T47D (cell line): ENCODE measurements at places on chromosomes 1 and 21.

- no peak for DNase-seq
Measured at GRCh38 chr1:53025034-53025768, 36.8 kb upstream of the PODN start.

- no peak for DNase-seq
Measured at GRCh38 chr21:46560568-46561444, 44.1 kb downstream of the S100B start.

- DNase-seq = no peak
Measured at GRCh38 chr21:34513129-34513675, 1.2 kb upstream of the KCNE1 start.

- DNase-seq = no peak
Measured at GRCh38 chr1:47547753-47548573, 110.1 kb downstream of the FOXD2 start.

DNA sequence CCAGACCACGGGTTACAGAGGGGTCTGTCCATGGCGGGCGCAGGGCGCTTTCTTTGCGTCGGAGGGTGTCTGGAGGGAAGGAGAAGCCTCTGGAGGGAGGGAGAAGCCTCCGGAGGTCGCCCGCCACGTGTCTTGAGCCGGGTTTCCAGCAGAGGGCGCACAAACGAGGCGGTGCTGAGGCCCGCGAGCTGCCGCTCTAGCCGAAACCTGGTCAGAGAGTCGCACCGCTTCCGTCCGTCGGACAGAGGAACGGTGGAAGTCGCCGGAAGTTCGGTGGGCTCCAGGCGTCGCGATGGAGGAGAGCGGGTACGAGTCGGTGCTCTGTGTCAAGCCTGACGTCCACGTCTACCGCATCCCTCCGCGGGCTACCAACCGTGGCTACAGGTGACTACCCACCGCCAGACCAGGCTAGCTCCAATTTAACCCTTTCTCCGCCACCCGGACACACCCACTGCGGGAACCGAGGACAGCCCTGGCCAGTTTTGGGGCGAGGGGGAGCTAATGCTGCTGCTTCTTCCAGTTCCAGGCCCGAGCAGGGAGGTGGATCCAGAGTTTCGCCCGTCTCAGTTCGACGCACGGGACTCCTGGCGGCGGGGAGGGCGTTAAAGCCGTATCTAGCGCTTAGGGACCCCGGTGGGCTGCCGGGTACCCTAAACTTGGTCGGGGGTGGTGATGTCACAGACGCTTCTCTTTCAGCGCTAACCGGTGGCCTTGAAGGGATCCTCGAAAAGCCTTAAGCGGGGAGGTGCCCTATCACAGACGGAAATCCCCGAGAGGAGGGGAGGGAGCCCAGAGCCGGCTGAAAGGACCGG, at the start of gene NECAP2:
NECAP2 (plus strand) TSS at position 255 of the 812 bp plus-strand sequence; CDS start at position 293, 38 bp downstream.
- DNase-seq = peak; percentile 69

GRCh38 chr1:95208876-95209275, 25.1 kb upstream of the RWDD3 start:
- no peak for DNase-seq

- DNase-seq = peak; percentile 13
Measured at GRCh38 chr1:116330342-116330652, 42.7 kb upstream of the ATP1A1 start.

- DNase-seq = no peak
Measured at GRCh38 chr1:33379631-33380354, 51.1 kb downstream of the PHC2 start.

- DNase-seq = no peak
Measured at GRCh38 chr1:22317231-22317919, 134.3 kb upstream of the ZBTB40 start.

GRCh38 chr21:41926807-41927171, 27.0 kb downstream of the C2CD2 start:
- no peak for DNase-seq

GRCh38 chr1:203563291-203563690, 63.3 kb upstream of the ATP2B4 start:
- no peak for DNase-seq

DNA sequence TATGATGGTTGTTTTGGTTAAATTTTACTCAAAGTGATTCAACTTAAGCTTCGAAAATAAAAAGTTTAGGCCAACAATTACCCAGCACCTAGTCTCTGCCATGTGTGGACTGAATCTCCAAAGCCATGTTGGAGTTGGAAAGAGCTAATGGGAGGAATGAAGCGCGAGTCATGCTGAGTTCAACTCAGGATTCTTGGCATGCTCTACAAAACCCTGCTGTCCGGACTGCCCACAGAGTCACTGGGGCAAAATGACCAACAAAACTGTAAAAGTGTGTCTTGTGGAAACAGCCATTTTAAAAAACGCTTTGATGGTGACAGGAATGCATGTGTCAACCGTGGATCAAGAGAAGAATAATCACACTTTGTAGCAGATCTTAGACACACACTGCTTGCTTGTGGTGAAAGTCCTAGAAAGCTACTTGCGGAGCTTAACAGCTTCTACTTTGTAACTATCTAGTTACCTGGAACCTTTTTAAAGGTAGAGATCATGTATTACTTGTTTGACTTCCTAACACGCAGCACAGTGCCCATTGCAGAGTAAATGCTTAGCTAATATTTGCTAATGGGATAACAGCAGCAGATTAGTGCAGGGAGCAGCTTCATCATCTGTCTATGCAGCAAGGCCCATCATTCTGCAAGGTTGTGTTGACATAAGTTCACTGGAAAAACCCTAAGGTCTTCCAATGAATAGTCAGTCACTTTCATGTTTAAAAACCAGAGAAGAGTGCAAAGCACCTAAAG, 7.0 kb upstream of the GBP6 start:
- DNase-seq = no peak
